ENCODE measurements at places on chromosomes 7 and 10.
A peak's percentile ranks its signal among the peaks of the same experiment; 100 is the strongest.

GRCh38 chr7:137403353-137403695 is 59.8 kb upstream of the PTN start:
- no peak for DNase-seq

GRCh38 chr7:115145512-115145911 is 223.6 kb downstream of the MDFIC start:
- DNase-seq: peak; percentile 64

- no peak for DNase-seq
These were observed 190.7 kb upstream of the GPR26 start for GRCh38 chr10:123475466-123475865.

GRCh38 chr10:52172581-52172980 is 141.5 kb upstream of the DKK1 start:
- no peak for DNase-seq

DNA sequence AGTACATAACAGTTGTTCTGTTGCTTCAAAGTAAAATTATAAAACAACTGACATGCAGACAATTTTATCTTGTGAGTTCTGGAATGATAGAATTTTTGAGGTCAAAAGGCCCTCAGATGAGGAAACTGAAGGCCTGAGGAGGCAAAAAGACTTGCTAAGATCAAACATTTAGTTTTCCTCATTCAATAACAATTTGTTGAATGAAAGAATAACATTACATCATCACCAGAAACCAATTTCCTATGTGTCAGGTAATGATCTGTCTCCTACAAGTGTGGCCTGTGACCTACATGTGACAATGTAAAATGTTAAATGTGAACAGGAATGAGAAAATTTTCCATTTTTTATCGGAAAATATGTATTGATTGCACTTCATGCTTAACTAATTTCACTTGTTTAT is 16.6 kb upstream of the ASB4 start:
- no peak for DNase-seq

GRCh38 chr10:71613261-71613777 is 106.3 kb downstream of the C10orf105 start:
- no peak for DNase-seq

- no peak for DNase-seq
These were observed 2.7 kb upstream of the NRG3 start for GRCh38 chr10:81872206-81872862.

DNA sequence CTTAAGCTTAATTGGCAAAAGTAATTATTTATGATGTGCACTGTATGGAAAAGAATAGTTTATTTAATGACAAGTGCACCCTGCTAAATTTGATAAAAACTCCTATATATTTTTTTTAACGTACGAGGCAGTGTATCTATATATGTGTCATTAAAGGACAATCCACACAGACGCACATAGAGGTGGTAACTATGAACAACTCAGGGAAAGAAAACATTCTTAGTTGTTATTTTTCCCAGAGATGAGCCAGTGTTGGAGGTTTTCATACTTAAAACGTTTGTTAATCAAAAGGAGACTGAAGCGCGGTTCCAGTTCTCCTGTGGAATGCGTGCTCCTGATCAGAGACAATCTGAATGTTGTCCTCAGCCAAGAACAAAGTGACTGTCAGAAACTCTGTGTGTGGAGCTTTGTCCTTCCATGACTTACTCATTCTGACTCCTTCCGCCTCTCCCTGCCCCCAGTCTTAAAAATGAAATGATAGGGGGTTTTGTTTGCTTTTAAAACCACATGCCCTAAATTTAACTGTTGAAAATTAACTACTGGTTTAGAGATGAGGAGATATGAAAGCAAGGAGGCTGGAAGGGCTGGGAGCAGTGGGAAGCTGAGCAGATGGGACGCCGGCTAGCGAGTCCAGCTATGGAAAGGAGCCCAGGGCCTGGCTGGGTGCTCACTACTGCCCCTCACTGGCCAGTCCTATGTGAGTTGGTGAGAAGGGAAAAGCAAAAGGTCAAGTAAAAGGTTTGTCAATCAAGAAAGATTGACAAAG is 99.6 kb downstream of the SVIL start:
- DNase-seq: no peak

DNA sequence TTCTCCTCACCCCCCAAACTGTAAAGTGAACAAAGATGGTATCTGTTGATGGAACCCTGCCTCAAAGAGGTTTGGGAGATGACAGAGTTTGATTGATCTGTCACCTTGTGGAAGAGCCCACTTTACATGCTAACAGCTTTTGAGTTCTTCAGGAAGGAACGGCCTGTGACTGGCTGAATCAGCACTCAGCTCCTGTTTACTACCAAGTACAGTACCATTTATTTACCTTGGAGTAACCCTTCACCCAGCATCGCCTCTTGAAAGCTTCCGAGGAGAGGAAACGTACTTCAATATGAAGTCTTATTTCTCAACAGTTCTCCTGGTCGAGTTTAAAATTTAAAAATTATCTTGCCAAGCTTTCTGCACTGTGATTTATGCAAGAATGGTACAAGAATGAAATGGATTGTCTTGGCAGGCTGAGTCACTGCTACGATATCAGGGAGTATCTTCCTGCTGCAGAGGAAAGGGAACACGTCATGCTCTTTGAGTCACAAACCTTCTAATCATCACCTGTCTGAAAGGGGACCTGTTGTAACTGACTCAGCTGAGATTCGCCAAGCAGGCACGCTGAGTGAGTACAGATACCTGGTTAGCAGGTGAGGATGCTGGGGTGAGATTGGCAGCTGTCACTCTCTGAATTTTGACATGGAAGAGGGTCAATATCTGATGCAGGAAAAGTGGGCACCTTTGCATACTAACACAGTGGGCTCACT is 30.1 kb downstream of the KLF6 start:
- DNase-seq: peak; percentile 58

DNA sequence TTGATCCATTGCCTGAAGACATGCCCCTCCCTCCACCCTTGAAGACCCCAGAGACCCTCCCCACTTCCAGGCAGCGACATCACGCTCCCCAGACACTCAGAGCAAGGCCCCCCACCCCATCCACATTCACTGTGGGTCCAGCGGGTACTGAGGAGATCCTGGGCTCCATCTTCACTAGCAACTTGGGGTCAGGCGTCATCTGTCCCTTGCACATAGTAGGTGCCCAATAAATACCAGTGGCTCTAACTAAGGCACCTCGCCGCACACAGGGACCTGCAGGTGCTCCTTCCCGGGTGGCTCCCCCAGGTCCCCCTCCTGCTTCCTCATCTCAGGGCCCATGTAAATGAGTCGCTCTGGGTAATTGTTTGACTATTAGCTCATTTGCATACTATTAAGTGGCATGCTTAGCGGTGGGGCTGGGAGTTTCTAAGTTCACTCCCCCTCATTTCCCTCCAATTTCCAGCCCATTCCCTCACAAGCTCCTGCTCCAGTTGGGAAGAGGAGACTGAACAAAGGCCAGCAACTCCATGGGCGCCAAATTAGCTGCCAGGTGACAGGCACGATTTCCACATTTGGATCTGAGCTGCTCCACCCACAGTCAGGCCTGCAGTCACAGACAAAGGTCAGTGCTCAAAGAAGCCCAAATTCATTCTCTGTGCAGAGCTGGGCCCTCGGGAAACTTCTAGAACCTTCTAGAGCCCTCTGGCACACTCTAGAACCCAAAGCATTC is 29.7 kb downstream of the EBF3 start:
- no peak for DNase-seq

DNA sequence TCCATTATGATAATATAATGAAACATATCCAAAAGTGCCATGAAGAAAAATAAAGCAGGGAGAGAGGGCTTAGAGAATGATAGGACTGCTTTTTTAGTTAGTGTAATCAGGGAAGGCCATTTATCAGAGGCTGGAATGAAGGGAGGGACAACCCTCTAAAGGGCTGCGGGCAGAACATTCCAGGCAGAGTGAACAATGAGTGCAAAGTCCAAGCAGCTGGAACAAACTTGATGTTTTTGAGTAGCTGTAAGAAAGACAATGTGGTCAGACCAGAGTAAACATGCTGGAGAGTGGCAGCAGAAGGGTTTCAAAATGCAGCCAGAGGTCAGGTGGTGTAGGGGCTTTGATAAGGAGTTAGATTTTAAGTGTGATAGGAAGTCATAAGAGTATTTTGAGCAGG is 65.6 kb upstream of the CCDC6 start:
- DNase-seq: no peak

DNA sequence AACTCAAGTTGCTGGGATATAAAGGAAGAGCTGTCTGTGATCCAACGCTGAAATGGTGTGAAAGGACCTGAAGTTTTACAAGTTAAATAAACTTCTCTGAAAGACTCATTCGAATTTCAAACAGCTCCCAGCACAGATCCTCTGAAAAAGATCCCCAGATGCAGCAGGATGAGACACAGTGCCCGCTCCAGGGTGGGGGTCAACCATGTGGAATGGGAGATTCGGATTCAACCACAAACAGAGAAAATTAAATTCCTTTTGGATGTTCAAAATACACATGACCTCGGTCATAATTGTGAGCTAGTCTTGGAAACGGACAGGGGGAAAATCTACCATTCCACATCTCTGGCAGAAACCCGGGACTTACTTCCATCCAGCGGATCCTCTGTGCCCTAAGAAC is 119.6 kb downstream of the PRKAG2 start:
- no peak for DNase-seq

GRCh38 chr7:65230231-65230630 is 143.4 kb upstream of the ZNF92 start:
- DNase-seq: no peak

DNA sequence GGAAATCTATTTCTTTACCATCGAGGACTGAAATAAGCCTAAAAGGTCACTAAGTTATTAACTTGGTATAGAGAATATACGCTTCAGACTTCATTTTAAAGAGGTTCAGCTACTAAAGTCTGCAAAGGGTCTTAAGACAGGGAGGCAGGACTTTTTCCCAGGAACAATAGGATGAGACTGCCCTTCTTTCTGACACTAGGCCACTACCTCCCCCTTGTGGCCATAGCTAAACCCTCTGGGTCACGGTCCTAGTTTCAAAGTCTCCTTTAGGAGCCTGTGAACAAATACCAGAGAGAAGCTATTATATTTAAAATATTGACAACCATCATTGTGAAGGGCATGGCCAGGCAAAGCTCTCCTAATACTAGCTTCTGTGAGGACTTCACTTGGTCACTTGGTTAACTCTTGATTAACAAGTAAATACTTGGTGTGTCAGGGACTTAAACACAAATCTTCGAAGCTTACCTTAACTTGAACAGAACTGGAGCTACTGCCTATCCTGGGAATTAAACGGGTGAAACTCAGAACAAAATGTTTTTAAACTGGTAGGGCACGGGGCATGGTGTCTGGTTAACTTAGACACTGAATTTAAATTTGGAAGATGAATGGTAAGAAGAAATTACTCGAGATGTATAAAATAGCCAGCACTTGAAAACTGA is 75.6 kb downstream of the CCDC6 start:
- DNase-seq: peak; percentile 31

GRCh38 chr10:101085846-101086245 is 24.1 kb downstream of the KAZALD1 start:
- DNase-seq: no peak

- DNase-seq: no peak
These were observed 9.9 kb downstream of the SOSTDC1 start for GRCh38 chr7:16455591-16455990.

DNA sequence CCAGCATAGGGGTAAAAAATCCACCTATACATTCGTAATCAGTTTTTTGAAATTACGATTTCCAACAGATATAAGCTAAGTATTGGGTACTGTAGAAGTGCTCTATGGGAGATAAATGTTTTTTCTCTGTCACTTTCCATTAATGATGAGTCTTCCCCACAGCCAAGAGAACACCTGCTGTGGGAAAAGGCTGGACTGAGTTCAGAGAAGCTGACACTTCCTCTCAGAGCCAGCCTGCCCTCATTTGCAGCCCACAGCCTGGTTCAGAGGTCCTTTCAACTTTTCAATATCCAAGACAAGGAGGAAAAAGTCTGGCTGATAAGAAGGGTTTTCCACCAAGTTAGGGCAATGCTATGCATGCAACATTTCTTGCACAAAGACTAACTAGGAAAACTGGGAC is 64.5 kb upstream of the DNAJB12 start:
- DNase-seq: no peak

GRCh38 chr10:95290461-95291364 is at the start of gene PDLIM1:
Gene PDLIM1, minus strand, starts transcription at chr10:95291003. Its CDS starts 88 bp downstream, at chr10:95290915.
- DNase-seq: peak; percentile 39

GRCh38 chr7:39958038-39958437 is 8.0 kb downstream of the CDK13 start:
- no peak for DNase-seq

GRCh38 chr10:67612577-67613537 is 83.1 kb downstream of the CTNNA3 start:
- DNase-seq: peak; percentile 92

Measured in activated CD4-positive, alpha-beta T cell treated with anti-CD3 and anti-CD28 coated beads, Interleukin-10, Interleukin-2, amounts not matched to agents 100 ng/mL and 50 ng/mL, durations not matched to agents 16 hours and 8 hours (primary cell).